ENCODE measurements at places on chromosomes 5 and 9.

- DNase-seq = no peak
These were observed 2258.6 kb upstream of the ACO1 start for GRCh38 chr9:30125881-30126280.

GRCh38 chr9:118976160-118976559 is 393.1 kb downstream of the BRINP1 start:
- no peak for DNase-seq

DNA sequence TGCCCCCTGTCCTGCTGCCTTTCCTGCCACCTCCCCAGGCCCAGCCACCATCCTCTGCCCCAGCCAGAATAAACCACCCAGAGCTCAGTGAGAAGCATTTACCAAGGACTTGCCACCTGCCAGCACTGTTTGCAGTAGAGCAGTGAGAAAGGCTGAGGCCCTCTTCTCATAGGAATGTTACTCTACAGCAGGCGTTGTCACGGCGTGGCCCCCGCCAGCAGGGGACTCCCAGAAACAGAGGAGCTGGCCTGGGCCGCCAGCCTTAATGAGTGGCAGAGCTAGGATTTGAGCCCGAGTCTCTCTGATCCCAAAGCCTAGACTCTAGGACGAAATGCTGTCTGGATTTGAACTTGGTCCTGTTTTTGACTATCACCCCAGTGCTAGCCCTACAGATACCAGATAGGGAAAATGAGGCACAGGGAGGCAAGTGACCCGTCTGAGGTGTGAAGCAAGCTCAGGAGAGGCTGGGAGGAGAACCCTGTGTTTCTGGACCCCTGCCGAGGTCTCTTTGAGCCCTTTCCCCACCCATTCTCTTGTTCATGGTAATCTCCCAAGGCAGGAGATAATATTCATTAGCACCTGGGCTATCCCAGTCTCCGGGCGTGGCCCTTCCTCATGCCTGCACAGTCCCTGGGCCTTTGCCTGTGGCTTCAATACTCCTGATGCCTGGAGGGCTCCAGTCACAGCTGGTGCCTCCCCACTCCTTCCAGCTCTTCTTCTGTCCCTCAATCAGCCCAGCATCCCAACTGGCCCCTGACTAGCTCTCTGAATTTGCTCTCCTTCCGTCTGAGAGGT is 30.7 kb downstream of the HRH2 start:
- no peak for DNase-seq

DNA sequence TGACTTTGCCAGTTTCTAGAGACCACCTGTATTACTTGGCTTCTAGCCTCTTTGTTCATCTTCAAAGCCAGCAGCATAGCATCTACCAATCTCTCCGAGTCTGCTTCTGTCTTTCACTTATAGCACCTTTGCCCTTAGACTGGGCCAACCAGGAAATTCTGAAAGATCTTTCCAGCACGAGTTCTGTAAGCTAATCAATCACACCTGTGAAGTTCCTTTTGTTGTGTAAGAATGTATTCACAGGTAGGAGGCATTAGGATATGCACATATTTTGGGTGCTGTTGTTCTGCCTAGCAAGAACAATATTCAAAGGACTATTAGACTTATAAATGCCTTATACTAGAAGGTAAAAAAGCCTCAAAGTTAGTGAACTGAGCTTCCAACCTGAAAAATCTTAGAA is 232.1 kb downstream of the CDH12 start:
- DNase-seq = no peak

- DNase-seq = no peak
These were observed 159.9 kb downstream of the GOLPH3 start for GRCh38 chr5:32014096-32014745.

All from CD8-positive, alpha-beta memory T cell (primary cell).